ENCODE measurements at places on chromosomes 13 and 19. TPM values are rescaled to one million over a fixed set of nuclear protein-coding genes. Genes with fewer than 3 reads are reported as not detected.

F2RL3 gene
- not detected for total RNA-seq

ZNF541 gene
- not detected for total RNA-seq

ZNF628 gene
- 1.0 TPM for total RNA-seq

LATS2 gene
- 6.9 TPM for total RNA-seq

PLVAP gene
- not detected for total RNA-seq

ZNF418 gene
- 5.5 TPM for total RNA-seq

FUT2 gene
- 7.9 TPM for total RNA-seq

ZNF350 gene
- 11.6 TPM for total RNA-seq

HIPK4 gene
- not detected for total RNA-seq

PCDH9 gene
- total RNA-seq: 0.26 TPM

LILRA1 gene
- not detected for total RNA-seq

FLT1 gene
- under 0.01 TPM for total RNA-seq

OR7A5 gene
- not detected for total RNA-seq

SYCN gene
- not detected for total RNA-seq

PRR36 gene
- total RNA-seq: 0.13 TPM

HRC gene
- total RNA-seq: not detected

SIGLEC10 gene
- total RNA-seq: not detected

UPK1A gene
- total RNA-seq: 0.38 TPM

ERCC1 gene
- 65.0 TPM for total RNA-seq

KLHL1 gene
- total RNA-seq: not detected

C1QTNF9 gene
- not detected for total RNA-seq

TUBB4A gene
- total RNA-seq: not detected

JOSD2 gene
- 10.5 TPM for total RNA-seq

KIR3DL2 gene
- not detected for total RNA-seq

ZIC2 gene
- total RNA-seq: not detected

DACH1 gene
- total RNA-seq: not detected

FXYD1 gene
- not detected for total RNA-seq

ARHGAP33 gene
- not detected for total RNA-seq

GGACT gene
- 9.0 TPM for total RNA-seq

ATP8A2 gene
- not detected for total RNA-seq

ZNF699 gene
- 11.6 TPM for total RNA-seq

COMP gene
- not detected for total RNA-seq

TLE6 gene
- not detected for total RNA-seq

FCGBP gene
- total RNA-seq: 0.53 TPM

STAP2 gene
- 132 TPM for total RNA-seq

IFNL1 gene
- not detected for total RNA-seq

BRCA2 gene
- 0.53 TPM for total RNA-seq

OR7C1 gene
- total RNA-seq: under 0.01 TPM

PTGIR gene
- total RNA-seq: not detected

ARMC6 gene
- total RNA-seq: 37.5 TPM

KLK3 gene
- total RNA-seq: not detected

CCL25 gene
- total RNA-seq: not detected

SPRED3 gene
- 0.13 TPM for total RNA-seq

NLRP11 gene
- total RNA-seq: not detected

PLK5 gene
- not detected for total RNA-seq

KLK12 gene
- not detected for total RNA-seq

SLC25A41 gene
- not detected for total RNA-seq

RFC3 gene
- 2.0 TPM for total RNA-seq

DAND5 gene
- not detected for total RNA-seq

NOVA2 gene
- total RNA-seq: not detected

TARM1 gene
- not detected for total RNA-seq

ZIK1 gene
- 7.4 TPM for total RNA-seq

CACNA1A gene
- not detected for total RNA-seq

OVOL3 gene
- total RNA-seq: not detected

MBD3L3 gene
- total RNA-seq: not detected

SPART gene
- 62.1 TPM for total RNA-seq

RXFP2 gene
- total RNA-seq: not detected

TMEM38A gene
- total RNA-seq: 4.7 TPM
